ENCODE measurements at places on chromosomes 12 and 14.
A peak's percentile ranks its signal among the peaks of the same experiment; 100 is the strongest.

DNA sequence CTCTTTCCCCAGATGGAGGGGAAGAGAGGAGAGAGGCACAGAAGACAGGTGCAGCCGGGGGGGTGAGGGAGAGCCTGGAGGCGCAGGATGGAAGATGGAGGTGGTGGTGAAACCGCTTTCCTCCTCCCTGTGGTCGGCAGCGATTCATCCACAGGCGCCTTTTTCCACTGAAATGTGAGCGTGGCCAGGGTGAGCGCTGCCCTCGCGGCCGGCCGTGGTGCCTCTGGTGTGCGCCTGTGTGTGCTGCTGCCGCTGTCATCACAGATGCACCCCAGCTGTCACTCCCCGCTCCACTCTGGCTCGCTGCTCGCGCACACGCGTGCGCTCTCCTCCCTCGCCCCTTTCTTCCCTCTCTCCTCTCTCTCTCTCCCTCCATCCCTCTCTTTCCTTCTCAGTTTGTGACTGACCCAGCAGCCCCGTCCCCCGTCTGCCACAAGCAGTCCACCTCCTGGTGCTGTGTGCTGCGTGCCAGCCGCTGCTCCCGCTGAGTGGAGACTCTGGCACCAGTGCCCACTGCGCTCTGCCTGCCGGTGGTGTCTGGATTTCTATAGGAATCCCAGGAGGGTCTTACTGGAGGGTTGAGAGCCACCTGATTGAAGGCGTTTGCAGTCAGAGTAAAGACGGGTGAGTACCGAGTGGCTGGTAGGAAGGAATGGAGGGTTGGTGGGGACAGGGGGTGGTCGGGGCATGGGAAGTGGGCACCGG, at the start of gene LRTM2:
LRTM2 (plus strand) TSS at position 375 of the 705 bp plus-strand sequence. CDS start 7,584 bp downstream, outside the sequence.
- no peak for DNase-seq

GRCh38 chr12:68036642-68037041, 47.4 kb downstream of the IFNG-AS1 start:
- DNase-seq = no peak

DNA sequence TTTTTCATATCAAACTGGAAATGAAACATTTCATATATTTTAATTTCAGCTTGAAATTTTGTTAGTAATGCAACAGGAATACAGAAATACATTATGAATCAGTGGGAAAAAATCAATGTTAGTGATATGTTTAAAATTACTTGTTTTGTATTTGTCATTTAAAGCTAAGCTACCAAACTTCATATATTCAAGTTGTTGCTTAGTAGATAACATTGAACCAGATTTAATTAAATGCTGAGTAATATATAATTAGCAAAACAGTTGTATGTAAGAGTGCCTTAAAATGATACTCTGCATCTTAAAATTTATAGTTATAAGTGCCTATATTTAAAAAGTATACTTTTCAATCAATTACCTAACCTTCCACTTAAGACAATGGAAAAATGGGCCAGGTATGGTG, 5.0 kb downstream of the CHURC1 start:
- DNase-seq = no peak

GRCh38 chr14:54177641-54178621, 218.9 kb upstream of the CDKN3 start:
- DNase-seq = no peak

DNA sequence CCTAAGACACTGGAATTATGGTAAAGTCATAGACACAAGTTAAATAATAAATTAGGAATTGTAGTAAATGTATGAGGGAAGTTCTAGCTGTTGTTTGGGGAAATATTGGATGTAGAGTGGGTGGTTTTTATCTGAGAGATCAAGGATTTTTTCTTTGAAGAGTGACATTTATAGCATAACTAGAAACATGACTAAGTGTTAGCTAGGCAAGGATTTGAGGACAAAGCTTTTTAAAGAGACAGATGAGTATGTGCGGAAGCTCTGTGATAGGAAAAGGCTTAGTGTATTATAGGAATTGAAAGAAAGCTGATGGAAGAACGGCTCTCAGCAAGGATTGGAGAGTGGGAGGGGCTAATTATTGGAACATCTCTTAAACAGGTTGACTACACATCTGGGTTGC, 24.5 kb downstream of the PDZRN4 start:
- no peak for DNase-seq

GRCh38 chr12:110917467-110917866, 2.9 kb downstream of the MYL2 start:
- peak; percentile 86 for DNase-seq

DNA sequence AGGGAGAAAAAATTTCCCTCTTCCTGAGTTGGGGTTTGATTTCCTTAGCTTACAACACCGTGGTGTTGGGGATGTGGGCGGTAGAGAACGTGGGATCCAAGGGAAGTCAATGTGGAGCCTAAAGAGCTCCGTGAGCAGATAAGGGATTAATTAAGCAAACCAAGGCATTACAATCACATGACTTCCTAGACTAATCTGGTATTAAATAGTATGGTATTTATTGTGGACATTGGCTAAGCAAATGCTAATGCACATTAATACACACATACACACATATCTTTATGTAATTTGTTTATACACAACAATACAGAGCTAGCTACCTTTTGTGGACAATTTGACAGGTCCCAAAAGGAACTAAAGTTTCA, 791 bp upstream of the RNF41 start:
- no peak for DNase-seq

DNA sequence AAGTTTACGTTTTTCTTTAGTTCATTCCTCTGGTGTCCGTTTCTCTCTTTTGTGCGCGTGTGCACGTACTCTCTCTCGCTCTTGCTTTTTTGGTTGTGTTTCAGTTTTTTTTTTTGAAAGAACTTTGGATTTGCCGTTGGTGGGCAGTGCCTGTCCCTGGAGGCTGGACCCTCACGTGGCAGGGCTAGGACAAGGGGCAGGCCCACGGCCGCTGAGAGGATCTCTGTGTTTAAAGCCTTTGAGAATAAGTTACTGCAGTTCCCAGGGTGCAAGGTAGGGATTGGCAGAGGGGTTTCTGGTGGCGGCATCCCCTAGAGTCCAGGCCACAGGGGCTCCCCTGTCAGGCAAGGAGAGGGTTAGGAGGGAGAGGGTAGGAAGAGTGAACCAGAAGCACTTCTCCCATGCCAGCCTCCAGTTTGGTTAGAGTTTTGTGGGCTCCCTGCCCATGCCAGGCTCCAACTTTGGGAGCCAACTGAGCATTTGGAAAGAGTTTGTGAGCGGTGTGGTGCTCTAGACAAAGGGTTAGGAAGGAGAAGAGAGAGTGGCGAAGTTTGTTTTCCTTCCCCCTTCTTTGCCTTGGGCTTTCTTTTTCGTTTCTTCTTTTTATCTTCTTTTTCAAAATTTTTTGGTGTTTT, 30.5 kb downstream of the ZFHX2 start:
- no peak for DNase-seq

DNA sequence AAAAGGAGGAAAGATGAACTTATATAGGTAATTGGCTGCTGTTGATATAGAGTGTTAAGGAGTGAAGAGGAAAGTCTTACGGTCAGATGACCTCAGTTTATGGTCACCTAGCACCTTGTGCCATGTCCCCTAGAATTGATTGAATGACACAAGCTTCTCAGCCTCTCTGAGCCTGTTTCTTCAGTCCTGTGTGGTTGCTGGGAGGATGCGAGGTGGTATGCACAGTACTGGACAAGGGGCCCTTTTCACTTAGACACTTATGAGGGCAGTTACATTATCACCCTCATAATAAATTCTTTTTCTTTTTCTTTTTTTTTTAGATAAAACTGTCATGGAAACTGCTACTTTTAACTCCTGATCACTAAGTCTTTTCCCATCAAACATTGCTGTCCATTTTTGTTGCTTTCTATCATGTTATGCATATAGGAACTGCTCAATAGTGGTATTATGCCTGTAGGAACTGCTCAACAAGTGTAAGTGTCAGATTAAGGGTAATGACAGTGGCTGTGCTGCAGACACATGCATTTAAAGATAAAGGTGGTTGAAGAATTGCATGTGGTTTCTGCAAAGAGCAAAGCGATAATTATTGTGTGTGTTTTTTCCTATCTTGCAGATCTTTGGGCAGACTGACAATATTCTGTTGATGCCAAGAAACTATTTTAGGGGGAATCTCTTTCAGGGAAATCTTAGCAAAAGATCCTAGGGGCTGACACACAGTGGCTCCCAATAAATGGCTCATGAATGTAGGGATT, 11.6 kb downstream of the ANO6 start:
- no peak for DNase-seq

DNA sequence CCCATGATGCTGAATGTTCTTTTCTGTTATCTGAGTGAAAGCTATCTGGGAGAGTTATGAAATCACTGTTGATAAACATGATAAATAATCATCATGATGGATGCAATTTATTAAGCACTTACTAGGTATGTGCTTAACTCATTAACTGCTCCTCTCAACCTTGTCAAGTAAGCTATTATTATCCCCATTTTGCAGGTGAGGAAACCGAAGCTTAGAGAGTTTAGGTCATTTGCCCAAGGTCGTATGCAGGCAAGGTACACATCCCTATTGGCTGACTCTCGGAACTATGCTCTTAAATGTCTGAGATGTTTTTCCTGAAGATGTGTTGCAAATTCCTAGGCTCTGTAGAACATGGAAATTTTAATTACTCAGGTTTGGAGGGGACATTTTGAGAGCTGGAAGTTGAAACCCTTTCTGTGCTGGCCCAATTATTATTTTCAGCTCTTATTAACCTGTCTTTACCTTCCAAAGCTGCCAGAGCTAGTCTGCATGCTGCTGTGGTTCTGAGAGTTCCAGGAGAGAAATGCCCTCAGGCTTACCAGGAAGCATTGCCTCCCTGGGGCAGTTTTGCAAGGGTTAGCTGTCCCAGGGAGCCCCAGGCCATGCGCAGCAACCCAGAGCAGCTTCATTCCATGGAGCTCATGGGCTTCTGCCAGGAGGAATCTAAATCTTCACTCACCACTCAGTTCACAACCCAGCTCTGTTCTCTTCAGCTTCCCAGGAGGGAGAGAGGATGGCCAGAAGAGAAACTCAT, 55.6 kb upstream of the OAS1 start:
- DNase-seq = no peak

DNA sequence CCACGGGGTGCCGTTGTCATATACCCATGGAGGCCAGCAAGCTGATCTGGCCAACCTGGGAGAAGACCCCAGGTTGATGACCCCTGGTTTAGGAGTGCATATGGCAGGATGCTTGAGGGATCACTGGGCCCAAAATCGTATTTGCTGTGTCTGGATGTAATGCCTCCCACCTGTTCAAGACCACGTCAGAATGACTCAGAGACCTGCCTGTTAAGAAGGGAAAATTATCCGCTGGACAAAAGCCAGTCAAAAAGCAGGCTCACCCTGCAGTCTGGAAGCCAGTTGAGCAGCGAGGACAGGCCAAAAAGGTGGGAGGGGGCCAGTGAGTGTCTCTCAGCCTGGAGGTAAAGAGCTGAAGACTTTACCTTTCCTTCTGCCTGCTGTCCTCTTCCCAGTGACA, 449.2 kb downstream of the DPF3 start:
- DNase-seq = no peak

GRCh38 chr14:90983560-90983959, 76.9 kb downstream of the RPS6KA5 start:
- DNase-seq = no peak

DNA sequence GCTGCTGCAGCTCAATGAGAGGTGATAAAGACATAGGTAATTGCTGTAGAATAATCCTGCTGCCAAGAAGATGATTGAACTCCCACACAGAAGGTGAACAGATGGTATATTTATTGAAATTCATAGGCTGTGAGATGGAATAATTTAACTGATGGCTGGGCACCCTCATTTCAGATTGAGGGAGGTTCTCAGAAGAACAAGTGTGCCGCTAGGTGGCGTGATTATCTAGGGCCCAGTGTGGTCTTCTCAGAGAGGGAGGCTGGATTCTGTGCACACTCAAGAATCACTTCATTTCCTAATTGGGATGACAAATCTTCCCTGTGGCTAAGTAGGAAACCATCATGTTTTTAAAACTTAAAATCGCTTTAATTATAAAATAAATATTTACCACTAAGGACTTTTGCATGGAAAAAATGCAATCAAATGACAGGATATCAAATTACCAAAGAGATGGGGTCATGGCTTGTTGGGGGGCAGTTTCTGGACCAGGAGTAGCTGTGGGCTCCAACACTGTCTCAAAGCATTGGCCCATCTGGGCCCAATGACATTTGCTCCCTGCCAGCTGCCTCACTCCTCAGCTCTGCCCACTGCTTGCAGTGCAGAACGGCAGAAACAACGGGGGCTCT, 132.3 kb downstream of the SNAPC1 start:
- DNase-seq = no peak

DNA sequence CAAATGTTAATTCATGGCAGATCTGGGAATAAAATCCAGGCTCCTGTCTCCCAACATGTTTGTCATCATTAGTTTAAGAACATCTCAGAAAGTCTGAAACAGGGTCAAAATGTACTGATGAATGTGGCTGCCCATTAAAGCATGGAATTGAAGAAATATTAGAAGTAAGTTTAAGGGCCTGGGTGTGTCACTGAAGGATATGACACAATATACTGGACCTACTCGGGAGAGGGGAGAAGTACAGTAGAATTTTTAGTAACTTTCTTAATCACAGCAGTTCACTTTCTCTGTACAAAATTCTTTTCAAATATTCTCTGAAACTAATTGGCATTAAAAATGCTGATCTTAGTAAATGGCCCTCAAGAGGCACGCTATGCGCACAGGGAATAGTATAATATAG, 185.5 kb downstream of the ETV6 start:
- DNase-seq = no peak

- DNase-seq = peak; percentile 47
These were observed 25.3 kb downstream of the MUCL1 start for GRCh38 chr12:54879579-54879978.

DNA sequence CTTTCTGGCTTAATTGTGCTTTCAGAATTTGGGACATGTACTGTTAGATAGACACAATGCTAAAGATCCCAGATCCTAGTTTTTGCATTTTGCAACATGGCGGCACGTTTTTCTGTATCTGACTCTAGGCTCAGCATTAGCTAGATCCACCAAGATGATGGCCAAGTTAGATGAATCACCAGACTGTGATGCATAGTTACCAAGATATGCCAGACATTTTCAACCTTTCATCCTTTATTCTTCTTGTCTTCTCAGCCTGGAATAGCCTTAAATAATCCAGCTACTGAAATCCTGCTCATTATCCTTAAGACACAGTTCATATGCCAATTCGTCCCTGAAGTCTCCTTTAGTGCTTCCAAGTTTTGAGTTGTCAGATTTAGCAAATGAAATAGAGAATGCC, 144.9 kb upstream of the CRY1 start:
- DNase-seq = no peak

DNA sequence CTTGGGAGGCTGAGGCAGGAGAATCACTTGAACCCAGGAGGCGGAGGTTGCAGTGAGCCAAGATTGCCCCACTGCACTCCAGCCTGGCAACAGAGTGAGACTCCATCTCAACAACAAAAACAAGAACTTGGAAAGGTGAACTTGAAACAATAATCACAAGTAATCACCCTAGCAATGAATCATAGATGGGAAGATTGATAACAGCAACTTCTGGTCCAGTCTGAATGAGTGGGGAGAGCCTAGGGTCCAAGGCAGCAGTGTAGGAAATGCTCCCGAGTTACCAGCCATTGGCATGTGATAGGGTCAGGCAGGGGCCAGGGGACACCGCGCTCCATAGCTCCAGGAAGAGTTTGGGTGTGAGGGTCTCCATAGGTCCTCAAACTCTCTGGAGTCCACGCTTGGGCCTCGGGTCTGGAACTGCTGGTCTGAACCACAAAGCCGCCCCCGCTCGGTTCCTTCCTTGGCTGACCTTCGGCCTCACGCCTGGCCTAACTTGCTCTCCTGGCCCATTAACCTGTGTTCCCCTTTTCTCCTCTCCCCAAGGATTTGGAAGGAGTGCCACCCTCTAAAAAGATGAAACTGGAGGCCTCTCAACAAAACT, 19.9 kb upstream of the MLXIP start:
- no peak for DNase-seq

GRCh38 chr14:54377501-54377900, 19.3 kb upstream of the CDKN3 start:
- DNase-seq = no peak

GRCh38 chr12:51850081-51850964, 1.8 kb upstream of the FIGNL2 start:
- no peak for DNase-seq

All from HS-5 (cell line).